ENCODE measurements at places on chromosomes 1 and 21. TPM values are rescaled to one million over a fixed set of nuclear protein-coding genes. Genes with fewer than 3 reads are reported as not detected.

DNA sequence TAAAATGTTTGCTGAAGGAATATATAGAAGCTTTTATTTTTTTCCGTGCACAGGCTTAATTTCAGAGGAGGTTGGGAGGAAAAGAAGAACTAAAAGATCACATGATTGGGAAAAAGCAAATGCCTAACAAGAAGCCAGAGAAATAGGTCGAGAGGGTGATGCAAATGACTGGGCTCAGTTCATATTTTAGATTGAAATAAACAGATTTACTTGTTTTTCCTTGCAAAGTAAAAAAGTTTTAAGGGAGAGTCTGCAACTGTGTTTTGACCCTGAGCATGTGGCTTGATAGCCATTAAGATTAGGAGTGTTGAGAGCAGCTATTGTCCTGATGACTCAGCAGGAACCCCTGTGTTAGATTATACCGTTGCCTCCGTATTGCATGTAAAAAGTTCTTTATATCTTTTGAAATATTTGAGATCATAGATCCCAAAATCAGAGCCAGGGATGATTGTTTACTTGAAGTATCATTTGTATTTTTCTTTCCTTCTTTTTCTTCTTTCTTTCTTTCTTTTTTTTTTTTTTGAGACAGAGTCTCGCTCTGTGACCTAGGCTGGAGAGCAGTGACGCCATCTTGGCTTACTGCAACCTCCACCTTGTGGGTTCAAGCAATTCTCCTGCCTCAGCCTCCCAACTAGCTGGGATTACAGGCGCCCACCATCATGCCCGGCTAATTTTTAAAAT lies 20.2 kb downstream of the CLIC4 start:
- no peak for DNase-seq

- no peak for DNase-seq
Measured at GRCh38 chr21:35138665-35139381, 89.7 kb upstream of the RUNX1 start.

CLDN8 gene
- total RNA-seq: not detected

- no peak for DNase-seq
Measured at GRCh38 chr1:63200676-63201075, 121.7 kb upstream of the FOXD3 start.

GRCh38 chr1:151428068-151428467 lies 28.7 kb downstream of the PSMB4 start:
- DNase-seq: no peak

DNA sequence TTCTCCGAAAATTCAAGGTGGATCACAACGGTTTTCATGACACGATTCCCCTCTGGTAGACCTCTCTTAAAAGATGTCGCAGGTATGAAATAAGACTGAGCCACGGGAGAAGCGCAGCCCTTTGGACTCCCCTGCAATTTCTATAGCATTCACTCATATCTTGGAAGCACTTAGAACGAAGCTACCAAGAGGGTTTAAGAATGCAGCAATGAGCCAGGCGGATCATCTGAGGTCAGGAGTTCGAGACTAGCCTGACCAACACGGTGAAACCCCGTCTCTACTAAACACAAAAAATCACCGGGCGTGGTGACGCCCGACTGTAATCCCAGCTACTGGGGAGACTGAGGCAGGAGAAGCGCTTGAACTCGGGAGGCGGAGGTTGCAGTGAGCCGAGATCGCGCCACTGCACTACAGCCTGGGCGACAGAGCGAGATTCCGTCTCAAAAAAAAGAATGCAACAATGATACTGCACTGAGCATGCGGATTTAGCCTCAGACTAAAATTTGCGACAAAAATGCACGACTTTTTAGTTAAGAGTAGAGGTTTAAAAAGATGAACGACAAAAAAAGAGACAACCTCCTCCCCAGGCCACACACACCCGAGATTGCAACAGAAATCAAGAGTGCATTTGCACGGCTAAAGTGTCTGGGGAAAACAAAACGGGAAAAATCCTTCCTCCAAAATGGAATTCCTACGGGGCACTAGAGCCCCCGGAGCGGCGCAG lies 743 bp downstream of the TOMM20 start:
- no peak for DNase-seq

GRCh38 chr1:95364546-95364945 lies 130.5 kb downstream of the RWDD3 start:
- no peak for DNase-seq

GRCh38 chr21:14864211-14865021 lies 200.4 kb downstream of the NRIP1 start:
- DNase-seq: peak; percentile 76

- DNase-seq: no peak
Measured at GRCh38 chr1:228488818-228489674, 1.9 kb downstream of the RNF187 start.

DNA sequence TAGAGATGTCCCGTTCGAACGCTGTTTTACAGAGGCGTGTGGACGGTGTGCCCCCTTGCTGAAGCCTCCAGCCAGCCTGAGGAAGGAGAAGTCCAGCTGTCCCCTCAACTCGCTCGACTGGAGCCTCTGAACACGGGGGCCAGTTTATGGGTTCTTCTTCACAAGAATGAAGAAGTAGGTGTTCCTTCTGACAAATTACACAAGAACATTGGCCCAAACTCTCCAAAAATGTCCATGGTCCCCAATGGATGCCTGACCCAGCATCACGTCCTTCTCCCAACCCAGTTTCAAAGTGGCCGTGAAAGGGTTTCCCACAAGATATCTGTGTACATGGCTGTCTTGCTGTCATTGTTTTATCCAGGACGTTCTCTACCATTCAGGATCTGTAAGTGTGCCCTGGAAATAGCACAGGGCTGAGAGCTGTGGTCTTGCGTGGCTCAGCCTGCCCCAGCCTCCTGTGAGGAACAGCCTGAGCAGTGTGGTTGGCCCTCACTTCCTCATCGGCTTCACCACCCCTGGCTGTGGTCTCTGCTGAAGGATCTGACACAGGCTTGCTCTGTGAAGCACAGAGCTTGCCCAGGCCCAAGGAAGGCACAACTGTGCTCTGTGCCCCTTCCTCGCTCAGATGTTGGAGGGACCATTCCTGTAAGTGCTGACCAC lies 1.0 kb upstream of the S100B start:
- DNase-seq: no peak

- no peak for DNase-seq
Measured at GRCh38 chr1:151443846-151444782, 15.2 kb downstream of the POGZ start.

GRCh38 chr1:59061876-59062275 lies 235.0 kb upstream of the FGGY start:
- peak; percentile 89 for DNase-seq

- no peak for DNase-seq
Measured at GRCh38 chr21:35768187-35768586, 292.1 kb downstream of the SETD4 start.

GRCh38 chr1:9424261-9424660 lies 115.0 kb upstream of the SLC25A33 start:
- no peak for DNase-seq

DNA sequence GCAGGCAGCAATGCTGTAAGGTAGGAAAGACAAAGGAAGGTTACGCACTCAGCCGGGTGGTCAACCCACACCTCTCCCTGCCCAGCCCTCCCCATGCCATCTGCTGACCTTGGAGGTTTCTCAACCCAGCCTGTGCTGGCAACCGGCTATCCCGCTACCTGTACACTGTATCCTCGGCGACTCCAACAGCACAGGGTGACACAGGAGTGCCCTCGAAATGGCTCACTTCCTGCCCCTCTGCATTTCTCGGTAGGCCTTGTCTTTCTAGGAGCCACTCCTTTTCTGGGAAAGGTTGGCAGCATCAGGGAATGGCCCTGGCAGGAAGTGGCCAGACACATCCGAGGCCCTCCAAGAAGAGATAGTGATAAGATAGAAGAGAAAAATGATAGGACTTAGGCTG lies 124.0 kb downstream of the PROX1 start:
- DNase-seq: no peak

GRCh38 chr1:227449741-227450441 lies 113.5 kb upstream of the ZNF678 start:
- no peak for DNase-seq

- DNase-seq: no peak
Measured at GRCh38 chr1:202038688-202039346, 28.4 kb downstream of the ELF3 start.

GRCh38 chr1:236308827-236309226 lies 27.1 kb upstream of the ERO1B start:
- DNase-seq: no peak

DNA sequence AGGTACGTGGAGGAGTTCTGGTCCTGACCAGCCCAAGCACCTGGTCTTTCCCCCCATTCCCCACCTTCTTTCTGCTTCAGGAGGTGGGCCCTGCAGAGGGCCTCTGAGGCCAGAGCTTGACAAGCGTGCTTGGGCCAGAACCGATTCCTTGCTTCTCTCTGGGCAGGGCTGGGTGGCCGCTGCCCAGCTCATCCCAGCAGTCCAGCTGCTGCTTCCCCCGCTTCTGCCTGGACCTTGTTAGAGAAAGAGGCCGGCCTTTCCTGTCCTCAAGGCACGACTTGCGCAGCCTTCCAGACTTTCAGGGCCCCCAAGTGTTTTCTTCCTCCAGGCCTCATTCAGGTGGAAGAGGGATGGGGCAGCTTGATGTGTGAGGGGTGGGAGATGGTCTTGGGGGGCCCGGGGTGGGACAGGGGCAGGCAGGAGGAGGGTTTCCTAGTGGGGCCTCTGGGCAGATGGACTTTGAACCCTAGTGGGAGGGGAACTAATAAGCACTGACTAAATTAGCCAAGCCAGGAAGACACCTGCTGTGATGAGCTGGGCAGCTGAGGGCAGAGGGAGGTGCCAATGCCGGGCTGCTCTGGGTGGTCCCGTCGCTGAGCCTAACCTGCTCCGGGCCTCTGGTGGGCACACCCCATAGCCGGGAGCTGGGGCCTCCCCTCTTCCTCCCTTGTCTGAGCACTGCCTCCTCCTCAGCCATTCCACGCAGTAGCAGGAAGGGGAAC lies 36.5 kb downstream of the ARHGEF10L start:
- no peak for DNase-seq

GRCh38 chr21:37986751-37987399 lies 70.6 kb upstream of the KCNJ6 start:
- no peak for DNase-seq

DNA sequence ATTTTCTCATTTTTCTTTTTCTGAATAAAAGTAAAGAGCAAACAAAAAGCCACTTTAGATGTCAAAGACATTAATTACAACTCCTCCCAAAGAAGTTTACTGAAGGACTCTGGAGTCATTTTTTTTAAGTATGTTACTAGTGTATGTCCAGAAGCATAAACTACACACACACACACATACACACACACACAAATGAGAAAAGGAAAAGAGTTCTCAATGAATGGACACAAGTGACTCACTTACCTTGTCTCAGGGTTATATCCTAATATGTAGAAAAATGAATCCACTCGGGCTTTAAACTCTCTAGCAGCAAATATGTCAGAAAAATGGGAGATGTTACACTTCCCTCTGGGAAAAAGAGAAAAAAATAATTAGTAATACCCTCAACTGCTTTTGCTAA lies 223.1 kb downstream of the SLC45A1 start:
- no peak for DNase-seq

DNA sequence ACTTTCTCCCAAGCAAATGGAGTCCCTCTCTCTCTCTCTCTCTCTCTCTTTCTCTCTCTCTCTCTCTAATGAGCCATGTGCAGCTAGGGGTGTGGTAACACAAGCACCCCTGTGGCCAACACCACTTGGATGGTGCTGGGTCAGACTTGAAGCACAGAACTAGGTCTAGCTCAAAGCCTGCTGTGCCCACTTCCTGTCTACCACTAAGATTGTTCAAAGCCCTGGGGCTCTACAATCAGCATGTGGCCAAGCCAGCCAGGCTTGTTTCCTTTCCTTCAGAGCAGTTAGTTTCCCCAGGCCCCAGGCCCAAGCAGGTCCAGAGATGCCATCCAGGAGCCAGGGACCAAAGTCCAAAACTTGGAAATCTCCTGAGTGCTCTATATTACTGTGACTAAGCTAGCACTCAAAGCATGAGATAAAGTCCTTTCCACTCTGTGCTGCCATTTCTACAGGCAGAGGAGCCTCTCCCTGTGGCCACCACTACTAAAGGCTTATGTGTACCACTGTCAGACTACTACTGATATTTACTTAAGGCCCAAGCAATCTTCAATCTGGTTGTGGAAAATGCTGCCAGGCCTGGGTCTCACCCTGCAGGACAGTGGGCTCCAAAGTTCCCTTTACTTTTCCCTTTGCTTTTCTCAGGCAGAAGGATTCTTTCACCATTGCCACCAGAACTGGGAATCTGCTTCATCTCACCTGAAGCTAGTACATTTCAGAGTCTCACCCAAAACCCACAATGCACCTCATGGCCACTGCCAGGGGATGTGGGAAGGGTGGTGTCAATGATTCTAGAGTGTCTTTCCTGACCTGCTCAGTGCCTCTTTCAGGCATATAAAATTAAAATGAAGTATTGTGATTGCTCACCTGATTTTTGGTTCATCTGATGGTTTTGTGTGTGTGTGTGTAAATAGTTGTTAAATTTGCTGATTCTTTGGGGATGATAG lies 999.5 kb downstream of the NCAM2 start:
- DNase-seq: no peak

DNA sequence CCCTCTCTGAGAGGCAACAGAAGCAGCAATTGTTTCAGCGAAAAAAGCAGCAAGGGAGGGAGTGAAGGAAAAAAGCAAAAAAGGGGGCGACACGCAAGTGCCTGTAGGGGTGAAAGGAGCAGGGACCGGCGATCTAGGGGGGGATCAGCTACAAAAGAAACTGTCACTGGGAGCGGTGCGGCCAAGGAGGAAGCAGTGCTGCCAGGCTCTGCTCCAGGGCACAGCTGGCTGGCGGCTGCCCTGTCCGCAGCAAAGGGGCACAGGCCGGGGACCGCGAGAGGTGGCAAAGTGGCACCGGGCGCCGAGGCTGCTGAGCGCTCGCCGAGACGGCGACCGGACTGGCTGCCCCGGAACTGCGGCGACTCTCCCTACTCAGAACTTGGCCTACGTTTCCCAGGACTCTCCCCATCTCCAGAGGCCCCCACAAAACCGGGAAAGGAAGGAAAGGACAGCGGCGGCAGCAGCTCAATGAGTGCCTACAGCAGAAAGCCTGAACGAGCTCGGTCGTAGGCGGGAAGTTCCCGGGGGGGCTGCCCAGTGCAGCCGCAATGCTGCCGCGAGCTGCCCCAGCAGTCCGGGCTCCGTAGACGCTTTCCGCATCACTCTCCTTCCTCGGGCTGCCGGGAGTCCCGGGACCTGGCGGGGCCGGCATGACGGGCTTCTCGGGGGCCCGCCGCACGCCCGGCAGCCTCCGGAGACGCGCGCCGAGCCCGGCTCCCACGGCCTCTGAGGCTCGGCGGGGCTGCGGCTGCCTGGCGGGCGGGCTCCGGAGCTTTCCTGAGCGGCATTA lies 1.0 kb upstream of the CDKN2C start:
- DNase-seq: no peak

GRCh38 chr1:240663169-240663879 lies 51.4 kb upstream of the GREM2 start:
- no peak for DNase-seq

GRCh38 chr21:25967181-25967900 lies 203.2 kb downstream of the APP start:
- no peak for DNase-seq

- DNase-seq: no peak
Measured at GRCh38 chr1:224739303-224739996, 123.3 kb downstream of the CNIH3 start.

GRCh38 chr1:111270771-111271463 lies 19.7 kb upstream of the CHIA start:
- no peak for DNase-seq

GRCh38 chr1:31931593-31932225 lies 6.5 kb downstream of the PTP4A2 start:
- DNase-seq: no peak

GRCh38 chr1:31745096-31745945 lies 18.8 kb downstream of the ADGRB2 start:
- DNase-seq: peak; percentile 66
